SK-MEL-5 (cell line): ENCODE measurements at places on chromosomes 13 and 19. TPM values are rescaled to one million over a fixed set of nuclear protein-coding genes. Genes with fewer than 3 reads are reported as not detected.

The LMTK3 gene
- total RNA-seq, result not detected in 2 replicates

The KCNRG gene
- total RNA-seq, result 0.80 and 1.7 TPM in 2 replicates

The CCDC169 gene
- 1.7 and 1.9 TPM in 2 replicates for total RNA-seq

The CD37 gene
- total RNA-seq, result not detected in 2 replicates

The SLC8A2 gene
- 1.2 and 1.7 TPM in 2 replicates for total RNA-seq

The SLITRK1 gene
- total RNA-seq, result 0.05 and 0.08 TPM in 2 replicates

The CACNG7 gene
- total RNA-seq, result not detected in 2 replicates

The TMEM221 gene
- 0.08 TPM in 1 of 2 replicates, not detected in the other for total RNA-seq

The FAM83E gene
- total RNA-seq, result 0.34 TPM in 1 of 2 replicates, not detected in the other

The PGLYRP1 gene
- total RNA-seq, result not detected in 2 replicates

The MZT1 gene
- 21.5 and 25.3 TPM in 2 replicates for total RNA-seq

The ZFP28 gene
- 2.7 and 2.8 TPM in 2 replicates for total RNA-seq

The RAB20 gene
- 21.0 and 26.7 TPM in 2 replicates for total RNA-seq

The URAD gene
- total RNA-seq, result not detected in 2 replicates
